AG20443 (cell line): ENCODE measurements at places on chromosomes 3 and 15.
A peak's percentile ranks its signal among the peaks of the same experiment; 100 is the strongest.

- DNase-seq, result no peak
Measured at GRCh38 chr3:5428607-5429516, 241.4 kb downstream of the EDEM1 start.

- no peak for DNase-seq
Measured at GRCh38 chr15:93300796-93301195, 211.8 kb upstream of the RGMA start.

- no peak for DNase-seq
Measured at GRCh38 chr3:196533260-196533681, 18.1 kb upstream of the SMCO1 start.

DNA sequence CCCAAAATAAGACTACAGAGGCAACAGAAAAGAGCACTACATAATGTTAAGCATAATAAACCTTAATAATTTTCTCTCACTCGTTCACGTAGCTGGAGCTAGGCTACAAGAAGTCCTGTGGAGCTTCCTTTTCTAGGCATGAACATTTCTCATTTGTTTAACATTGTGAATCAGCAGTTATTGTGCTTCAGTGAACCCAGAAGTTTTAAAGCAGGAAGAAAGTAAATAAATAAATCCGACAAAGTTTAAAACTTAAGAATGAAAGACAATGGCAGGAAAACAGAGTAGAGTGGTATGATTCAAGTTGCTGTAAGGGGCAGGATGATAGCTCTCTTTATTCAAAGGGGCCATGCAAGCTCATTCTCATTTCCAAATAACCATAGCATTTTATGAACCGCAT, 191.8 kb downstream of the LSAMP start:
- DNase-seq, result no peak

GRCh38 chr15:75943713-75944215, 40.1 kb downstream of the FBXO22 start:
- no peak for DNase-seq

- no peak for DNase-seq
Measured at GRCh38 chr3:160103397-160103796, 114.8 kb downstream of the IL12A start.

DNA sequence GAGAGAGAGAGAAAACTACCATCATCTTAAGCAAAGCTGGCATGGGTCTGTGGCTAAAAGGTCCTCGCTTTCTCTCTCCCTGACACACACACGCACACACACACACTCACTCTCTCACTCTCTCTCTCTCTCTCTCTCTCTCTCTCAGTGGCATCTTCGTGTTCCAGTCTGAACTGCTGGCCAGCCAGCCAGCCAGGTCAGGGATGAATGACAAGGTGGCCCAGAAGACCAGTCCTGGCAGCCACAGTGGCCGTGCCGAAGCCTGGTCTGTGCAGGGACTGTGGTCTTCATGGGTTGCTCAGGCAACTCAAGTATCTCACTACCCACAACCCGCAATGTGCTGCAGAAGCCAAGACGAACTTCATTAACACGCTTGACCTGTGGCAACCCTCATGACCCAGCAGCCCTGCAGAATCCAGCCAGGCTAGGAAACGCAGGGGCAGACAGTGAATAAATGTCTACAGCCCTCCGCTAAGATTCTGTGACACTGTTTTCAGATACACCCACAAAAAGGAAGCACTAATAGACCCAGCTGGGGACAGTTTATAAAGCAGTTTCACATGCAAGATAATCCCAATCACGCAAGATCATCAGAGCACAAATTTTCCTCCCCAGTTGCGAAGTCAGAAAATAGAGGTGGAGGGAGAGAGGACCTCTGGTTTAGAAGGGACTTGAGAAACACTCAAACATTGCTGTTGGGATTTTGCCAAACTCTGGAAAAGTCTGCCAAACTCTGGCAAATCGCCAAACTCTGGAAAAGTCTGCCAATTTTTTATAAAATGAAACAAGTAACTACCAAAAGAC, 66.4 kb downstream of the XXYLT1 start:
- DNase-seq, result peak; percentile 63

- DNase-seq, result no peak
Measured at GRCh38 chr3:113354307-113354706, 87.0 kb downstream of the CFAP44 start.

GRCh38 chr3:122942937-122943827, 84.4 kb downstream of the SEMA5B start:
- peak; percentile 86 for DNase-seq

DNA sequence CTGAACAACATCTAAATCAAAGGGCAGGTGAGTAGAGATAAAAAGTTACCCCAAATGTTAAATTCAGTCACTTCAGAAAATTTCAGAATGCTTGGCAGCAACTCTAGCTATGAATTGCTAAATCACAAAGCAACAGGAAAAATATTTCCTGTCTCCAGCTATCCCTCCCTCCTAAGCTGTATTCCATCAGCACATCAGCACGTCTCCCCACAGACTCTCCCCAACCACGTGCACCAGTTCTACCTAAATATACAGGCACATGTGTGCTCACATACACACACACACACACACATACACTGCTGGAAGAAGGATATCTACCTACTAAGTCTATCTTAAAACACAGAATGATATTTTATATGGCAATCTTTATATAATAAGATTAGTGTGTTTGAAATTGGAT, 177.1 kb upstream of the ARHGEF26 start:
- DNase-seq, result no peak

DNA sequence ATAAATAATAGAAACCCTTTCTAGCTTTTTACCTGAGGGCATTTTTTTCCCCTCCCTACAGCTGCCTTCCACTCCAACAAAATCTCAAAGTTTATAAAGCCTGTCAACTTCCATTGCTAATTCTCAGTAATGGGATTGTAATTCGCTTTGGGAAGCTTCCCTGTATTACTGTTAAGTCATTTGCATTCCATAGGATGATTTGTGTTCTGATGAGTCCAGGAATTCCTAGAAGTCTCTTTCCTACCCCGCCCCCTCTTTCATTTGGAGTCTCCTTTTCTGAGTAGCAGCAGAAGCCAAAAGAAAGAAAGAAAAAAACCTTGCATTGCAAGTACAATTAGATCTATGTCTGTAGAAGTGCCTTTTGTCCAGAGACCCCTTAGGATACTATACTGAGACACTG, 1033.3 kb downstream of the IGSF11 start:
- DNase-seq, result no peak

- DNase-seq, result no peak
Measured at GRCh38 chr3:144458283-144458682, 486.7 kb downstream of the DIPK2A start.

DNA sequence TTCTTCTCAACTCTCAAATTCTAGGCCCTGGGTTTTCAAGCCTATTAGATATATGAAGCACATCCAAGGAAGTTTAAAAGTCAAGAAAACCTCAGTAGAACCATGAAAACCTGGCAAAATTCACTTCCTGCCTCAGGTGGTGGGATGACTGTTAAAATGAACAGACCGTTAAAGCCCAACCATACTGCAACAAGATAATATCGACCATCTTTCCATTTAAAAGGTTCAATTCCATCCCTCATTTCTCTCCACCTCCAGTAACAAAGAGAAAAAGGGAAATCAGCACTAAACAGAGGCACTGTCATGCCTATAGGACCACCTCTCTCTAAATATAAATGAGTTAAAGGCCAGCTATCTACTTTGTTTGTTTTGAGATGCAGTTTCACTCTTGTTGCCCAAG, 31.2 kb downstream of the EDC3 start:
- DNase-seq, result no peak

DNA sequence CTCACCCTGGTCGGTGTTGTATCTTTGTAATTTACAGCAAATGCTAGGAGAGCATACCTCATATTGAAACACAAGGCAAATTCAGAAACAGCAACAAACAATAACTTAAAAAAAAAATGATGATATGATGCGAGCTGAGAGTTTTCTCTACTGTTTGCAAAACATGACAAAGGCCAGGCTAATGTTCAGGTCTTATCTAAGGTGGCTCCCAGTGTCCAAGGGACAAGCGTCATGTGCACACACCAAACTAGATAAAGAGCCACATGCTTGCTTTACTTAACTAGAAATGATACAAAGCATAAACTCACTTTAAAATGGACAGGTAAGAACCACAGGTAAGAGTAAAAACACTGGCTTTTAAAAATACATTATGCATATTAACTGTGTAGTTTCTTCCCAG, 375.9 kb downstream of the FOXP1 start:
- no peak for DNase-seq

- DNase-seq, result peak; percentile 33
Measured at GRCh38 chr15:99732124-99732750, 1.0 kb downstream of the LYSMD4 start.

- peak; percentile 63 for DNase-seq
Measured at GRCh38 chr3:64143409-64144130, 81.7 kb downstream of the PRICKLE2 start.

DNA sequence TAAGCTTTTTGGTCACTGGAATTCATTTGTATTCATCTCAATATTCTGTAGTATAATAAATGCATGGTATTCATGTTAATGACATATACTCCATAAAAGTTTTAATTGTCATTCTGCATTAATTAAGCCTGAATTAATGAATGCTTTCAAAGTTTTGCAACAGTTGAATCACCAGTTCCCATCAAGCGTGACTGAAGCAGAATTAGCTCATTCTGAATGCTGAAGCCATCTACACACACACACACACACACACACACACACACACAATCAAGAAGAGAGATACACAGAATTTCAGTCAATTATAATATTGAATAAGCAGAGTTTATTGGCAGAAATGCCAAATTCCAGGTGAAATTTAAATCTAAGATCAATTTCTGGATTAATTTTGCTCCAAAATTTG, 252.1 kb upstream of the KCNMB2 start:
- DNase-seq, result no peak

DNA sequence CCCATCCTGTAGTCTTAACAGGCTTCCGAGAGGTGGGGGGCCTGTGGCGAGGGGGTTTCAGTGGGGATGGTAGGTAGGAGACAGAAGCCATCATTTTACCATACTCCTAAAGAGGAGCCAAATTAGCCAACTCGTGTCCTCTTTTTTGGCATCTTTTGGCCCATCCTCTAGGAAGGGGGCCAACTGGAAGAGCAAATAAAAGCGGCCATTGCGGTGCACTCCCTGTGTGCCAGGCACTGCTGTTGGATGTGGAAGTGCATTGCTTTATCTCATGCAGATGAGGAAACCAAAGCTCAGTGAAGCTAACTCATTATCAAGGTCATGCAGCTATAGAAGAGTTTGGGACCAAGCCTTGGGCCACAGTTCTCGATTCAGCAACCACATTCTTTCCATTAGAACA, 6.1 kb downstream of the SEMA4B start:
- no peak for DNase-seq

GRCh38 chr15:95106801-95107200, 875.4 kb downstream of the MCTP2 start:
- no peak for DNase-seq

DNA sequence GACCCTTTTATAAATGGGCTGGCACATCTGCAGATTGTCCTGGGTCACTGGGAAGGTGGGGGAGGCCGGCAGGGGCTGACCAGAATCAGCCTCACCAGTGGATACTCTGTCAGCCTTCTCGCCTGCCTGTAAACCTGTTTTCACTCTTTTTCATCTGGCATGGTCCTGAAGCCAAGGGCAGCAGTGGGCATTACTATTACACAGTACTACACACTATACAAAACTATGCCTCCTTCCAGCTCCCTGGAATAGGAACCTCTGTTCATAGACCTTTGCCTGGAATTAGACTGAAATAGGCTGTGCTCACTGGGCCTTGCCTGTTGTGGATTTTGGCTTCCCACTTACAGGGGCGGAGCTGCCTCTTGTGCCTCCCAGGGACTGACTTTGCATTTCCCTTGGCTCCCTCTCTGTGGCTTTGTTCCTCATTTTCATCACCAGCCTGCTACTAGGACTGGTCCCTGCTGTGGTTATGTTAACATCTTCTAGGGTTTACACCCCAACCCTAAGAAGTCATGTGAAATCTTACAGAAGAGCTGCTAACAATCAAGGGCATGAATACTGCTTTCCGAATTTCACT, 120.7 kb downstream of the FNDC3B start:
- DNase-seq, result peak; percentile 74

GRCh38 chr15:45802140-45802539, 167.3 kb downstream of the SQOR start:
- DNase-seq, result no peak

- no peak for DNase-seq
Measured at GRCh38 chr15:51088585-51088984, 6.1 kb downstream of the TNFAIP8L3 start.

DNA sequence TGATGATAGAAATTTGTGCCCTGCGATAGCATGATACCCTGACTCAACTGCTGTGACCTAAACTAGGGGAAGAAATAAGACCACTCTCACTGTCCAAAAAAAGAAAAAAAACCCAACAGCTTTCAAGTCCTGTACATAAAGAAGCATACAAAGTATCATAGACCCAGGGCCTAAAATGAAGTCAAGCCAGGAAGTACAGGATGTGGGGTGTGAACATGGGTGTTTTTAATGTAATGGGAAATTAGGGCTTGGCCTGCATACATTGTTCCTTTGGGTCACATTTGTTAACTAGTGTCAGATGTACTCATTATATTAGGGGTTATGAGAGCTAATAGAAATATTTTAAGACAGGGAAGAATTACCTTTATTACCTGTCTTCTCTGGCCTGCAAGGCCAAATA, 200.5 kb upstream of the BHLHE40 start:
- DNase-seq, result no peak

DNA sequence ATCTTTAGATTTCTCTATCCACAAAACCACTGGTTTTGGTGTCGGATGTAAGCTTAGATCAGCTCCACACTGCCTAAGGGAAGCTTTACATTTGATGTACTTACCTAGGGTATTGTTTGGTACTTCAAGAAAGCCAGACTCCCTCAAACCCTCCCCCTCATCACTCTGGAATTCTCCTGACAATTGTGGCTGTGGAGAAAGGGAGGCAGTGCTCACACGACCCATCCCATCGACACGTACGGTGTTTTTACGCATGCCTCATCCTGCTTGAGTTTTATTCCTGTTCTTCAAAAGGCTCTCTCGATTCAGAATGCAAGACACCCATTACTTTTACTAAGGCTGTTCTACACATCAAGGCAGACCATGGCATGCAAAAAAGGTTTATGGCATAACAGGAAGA, 67.3 kb upstream of the ONECUT1 start:
- no peak for DNase-seq

GRCh38 chr3:24640330-24640877, 145.8 kb upstream of the THRB start:
- peak; percentile 60 for DNase-seq

DNA sequence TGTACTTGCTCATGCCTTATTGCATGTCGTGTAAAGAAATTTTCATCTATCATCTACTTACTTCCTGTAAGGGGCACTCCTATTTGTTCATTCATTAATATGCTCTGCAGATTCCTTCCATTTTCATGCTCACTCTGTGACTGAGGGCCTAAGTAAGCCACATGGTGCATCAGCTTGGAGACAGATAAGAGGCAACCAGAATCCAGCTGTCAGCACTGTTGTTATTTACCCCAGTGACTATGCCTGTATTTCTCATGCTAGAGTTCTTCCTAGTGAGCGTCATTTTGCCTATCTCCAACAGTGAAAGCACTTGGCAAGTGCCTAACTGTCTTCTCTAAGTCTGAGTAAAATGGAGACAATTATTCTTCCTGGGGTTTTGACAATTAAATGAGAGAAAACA, 124.8 kb upstream of the ABI3BP start:
- peak; percentile 49 for DNase-seq
